ENCODE measurements at places on chromosomes 6 and 20.

- no peak for DNase-seq
Measured at GRCh38 chr6:15994814-15995459, 133.9 kb upstream of the MYLIP start.

GRCh38 chr20:17558154-17558940, 11.5 kb upstream of the DSTN start:
- DNase-seq: no peak

GRCh38 chr20:63682384-63683139, 13.9 kb upstream of the TNFRSF6B start:
- no peak for DNase-seq

- no peak for DNase-seq
Measured at GRCh38 chr6:161554883-161555282, 281.0 kb upstream of the AGPAT4 start.

- no peak for DNase-seq
Measured at GRCh38 chr20:62063315-62063980, 2.2 kb downstream of the TAF4 start.

- no peak for DNase-seq
Measured at GRCh38 chr6:12529364-12530019, 187.1 kb upstream of the PHACTR1 start.

- DNase-seq: no peak
Measured at GRCh38 chr6:42781546-42781795, 381 bp upstream of the BICRAL start.

GRCh38 chr20:57114290-57115005, 152.0 kb downstream of the BMP7 start:
- DNase-seq: no peak

DNA sequence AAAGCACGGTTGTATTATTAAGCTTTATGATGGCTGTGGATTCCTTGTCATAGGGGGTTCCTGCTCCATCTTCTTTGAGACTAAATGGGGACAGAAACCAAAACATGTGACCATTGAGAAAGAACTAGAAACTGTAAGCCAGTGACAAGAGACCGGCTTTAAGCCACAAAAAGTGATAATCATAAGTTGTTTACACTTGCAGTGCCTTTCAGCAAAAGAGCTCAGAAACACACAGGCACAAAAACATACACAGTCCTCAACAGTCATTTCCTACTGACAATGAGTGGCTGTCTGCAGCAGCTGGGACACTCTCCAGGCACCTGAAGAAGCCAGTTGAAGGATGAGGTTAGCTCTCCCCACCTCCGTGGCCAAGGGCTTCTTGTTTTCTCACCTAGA, 20.0 kb upstream of the UBE2J1 start:
- DNase-seq: no peak

DNA sequence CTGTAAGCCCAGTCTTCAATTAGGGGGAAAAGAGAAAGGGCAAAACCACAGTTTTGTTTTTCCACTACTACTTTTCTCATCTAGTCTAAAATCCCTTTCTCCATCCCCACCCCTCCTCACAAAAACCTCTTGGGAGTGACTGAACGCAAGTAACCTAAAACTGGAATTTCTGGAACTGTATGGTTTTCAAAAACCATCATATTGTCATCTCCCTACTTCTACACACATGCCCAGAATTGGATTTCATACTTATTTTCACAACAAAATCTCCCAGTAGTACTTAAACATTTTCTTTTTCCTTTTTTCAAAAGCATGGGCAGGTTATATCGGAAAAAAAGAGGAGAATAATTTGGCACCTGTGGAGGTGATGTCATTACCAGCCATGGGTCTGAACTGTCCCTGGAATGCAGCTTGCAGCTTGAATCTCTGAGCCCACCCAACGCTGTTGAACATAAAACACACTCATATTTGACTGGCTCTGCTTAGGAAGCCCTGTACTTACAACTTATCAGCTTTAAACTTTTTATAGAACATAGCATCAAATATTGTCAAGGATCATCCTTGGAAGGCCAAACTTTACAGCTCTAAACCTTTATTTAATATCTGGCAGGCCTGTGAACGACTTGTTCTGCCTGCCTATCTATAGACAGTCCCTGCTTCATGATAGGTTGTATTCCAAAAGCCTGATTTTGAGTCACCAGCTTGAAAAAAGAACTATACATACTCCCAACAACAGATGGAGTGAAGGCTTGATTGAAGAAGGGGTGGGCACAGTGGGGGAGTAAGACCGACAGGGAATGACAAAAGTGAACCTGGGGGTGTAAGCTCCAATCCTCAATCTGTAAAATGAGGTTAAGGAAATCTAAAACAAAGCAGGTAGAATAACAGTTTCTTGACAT, 59.3 kb downstream of the EPB41L2 start:
- no peak for DNase-seq

DNA sequence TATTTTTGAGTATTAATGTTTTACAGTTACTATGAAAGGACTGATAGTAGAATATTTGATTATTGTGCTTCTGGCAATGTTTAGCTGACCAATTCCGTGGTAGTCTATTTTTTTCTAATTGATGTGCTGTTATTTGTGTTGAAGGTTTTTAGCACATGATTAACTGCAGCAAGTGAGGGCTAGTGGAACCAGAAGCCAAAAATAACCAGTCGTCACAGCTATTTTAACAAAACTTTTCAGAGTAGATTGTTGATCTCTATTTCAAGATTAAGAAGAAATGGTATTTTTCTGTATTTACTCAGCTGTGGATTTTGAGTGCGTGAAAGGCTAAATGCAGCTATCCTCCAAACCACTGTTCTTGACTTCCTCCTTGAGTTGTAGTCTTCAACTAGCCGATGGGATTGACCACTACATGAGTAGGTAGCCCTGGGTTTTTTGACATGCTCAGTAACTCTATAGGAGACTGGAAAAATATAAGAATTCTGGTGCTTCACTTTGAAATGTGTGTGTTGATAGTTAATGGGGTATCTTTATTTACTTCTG, 258.0 kb downstream of the ZFAND3 start:
- no peak for DNase-seq

- DNase-seq: no peak
Measured at GRCh38 chr20:6956056-6956455, 188.6 kb downstream of the BMP2 start.

GRCh38 chr6:139303185-139303584, 11.4 kb upstream of the TXLNB start:
- DNase-seq: no peak

DNA sequence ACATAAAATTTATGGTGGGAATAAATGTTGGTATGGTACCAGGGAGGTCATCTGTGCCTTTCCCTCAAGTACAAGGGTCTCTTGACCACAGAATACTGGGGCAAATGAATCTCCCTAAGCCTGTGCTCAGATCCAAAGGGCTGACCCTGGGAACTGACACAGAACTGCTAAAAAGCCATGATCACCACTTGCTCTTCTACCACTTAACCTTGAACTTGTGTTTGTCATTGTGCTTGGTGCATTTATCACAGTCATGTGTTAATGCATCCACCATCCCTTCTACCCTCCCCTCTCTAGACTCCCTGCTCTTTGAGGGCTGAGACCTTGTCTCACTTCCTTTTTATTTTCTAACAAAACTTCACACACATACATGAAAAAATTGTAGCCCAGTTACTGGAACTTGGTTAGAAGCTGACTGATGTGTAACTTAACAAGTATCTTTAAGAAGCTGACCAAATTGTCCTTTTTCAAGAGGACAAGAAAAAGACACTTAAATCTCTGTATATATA, 46.1 kb upstream of the PBOV1 start:
- DNase-seq: no peak

DNA sequence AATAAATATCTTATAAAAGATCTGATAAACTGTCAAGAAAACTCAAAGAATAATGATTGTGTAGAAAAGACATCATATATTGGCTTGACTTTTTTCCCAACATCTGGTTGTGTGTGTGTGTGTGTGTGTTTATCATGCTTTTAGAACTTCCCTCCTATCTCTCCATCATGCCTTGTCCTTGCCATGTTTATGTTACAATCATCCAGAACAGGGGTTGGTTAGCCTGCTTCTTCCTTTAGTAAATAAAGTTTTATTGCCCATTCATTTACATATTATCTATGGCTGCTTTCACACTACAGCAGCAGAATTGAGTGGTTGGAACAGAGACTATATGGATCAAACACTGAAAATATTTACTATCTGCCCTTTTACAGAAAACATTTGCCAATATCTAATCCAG, 52.8 kb upstream of the RIPOR2 start:
- no peak for DNase-seq

GRCh38 chr6:107864226-107865127, 40.4 kb upstream of the SCML4 start:
- DNase-seq: no peak

GRCh38 chr20:17610566-17611289, 40.9 kb downstream of the DSTN start:
- DNase-seq: no peak

DNA sequence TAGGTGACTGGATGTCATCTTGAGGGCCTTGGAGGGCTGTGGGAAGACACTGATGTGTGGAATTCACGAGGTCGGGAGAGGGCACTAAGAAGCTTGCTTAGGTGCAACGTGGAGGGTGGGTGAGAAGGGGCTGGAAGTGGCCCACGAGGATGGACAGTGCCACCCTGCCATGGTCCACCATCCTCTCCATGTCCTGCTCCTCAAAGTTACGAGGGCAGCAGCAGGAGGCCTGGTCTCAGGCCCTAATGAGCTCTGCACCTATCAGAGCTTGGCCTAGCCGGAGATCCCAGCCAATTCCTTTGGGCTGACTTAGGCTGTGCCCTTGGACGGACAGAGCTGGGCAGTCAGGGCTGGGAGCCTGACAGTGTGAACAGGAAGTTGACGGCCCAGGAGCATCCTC, 27.8 kb upstream of the SCRT2 start:
- DNase-seq: no peak

GRCh38 chr6:39530201-39530759, 194.9 kb downstream of the KIF6 start:
- no peak for DNase-seq

- no peak for DNase-seq
Measured at GRCh38 chr20:50003253-50003656, 20.5 kb downstream of the SNAI1 start.

GRCh38 chr20:50673466-50674137, 17.7 kb downstream of the RIPOR3 start:
- DNase-seq: no peak

GRCh38 chr6:69084746-69085335, 449.8 kb downstream of the ADGRB3 start:
- DNase-seq: no peak

- no peak for DNase-seq
Measured at GRCh38 chr6:162576016-162576415, 151.6 kb downstream of the PRKN start.

GRCh38 chr20:58064411-58065010, 163.9 kb downstream of the ANKRD60 start:
- DNase-seq: peak; percentile 10

DNA sequence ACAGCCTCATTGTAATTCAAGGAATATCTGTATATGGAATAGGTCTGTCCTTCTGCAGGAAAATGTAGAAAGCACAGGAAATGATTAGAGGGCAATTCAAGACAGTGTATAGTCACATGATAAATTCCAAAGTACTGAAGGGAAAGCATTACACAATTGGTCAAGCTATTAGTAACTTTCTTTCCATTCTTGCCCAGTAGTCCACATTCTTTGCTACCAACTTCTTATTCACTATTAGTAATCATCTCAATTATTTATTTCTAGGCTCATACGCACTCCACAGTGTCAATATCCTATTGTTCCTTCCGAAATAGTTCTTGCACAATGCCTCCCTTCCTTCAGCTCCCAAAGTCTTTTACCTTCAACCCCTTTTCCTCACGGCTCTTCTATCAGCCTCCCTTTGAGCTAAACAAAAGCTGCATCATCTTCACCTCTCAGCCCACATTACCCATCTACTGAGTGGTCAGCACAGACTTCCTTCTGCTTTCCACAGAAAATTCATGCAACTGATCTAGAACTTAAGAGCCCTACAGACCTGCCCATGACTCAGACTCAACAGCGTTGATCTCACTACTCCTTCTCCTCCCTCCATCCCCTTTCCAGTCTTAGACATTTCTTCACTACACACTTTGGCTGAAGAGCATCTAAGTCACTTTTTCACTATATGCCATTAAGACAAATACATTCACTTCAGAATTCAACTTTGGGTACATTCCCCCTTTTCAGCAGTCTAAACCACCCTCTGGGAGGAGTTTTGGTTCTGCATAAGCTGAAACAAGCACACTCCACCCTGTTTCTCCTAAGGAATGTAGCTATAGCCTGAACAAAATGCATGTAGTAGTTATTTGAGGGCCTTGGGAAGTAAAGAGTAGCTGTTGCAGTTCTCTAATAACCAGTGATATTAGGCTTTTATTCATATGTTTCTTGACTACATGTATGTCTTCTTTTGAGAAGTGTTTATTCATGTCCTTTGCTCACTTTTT, 157.9 kb downstream of the KIF16B start:
- DNase-seq: no peak

- DNase-seq: no peak
Measured at GRCh38 chr6:169938262-169938701, 186.9 kb downstream of the ERMARD start.

DNA sequence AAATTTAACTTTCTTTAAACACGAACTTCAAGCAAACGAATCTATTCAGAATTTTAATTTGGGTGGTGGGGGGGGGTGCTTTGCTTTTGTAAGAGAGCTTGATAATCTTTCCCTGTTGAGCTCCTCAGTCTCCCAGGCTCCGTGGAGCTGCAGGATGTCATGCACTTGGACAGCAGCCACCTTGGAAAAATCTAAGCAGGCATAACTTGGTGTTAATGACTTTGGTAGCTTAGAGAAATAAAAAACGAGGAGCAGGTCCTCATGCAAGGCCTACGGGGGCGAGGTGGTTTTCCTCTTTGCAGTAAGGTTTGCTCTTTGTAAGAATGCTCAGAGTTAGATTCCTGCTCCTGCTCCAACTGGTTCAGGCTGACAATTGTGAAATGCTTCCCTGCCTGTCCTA, 102.3 kb downstream of the EDN1 start:
- DNase-seq: no peak

- no peak for DNase-seq
Measured at GRCh38 chr20:23245553-23246181, 104.9 kb upstream of the NXT1 start.

DNA sequence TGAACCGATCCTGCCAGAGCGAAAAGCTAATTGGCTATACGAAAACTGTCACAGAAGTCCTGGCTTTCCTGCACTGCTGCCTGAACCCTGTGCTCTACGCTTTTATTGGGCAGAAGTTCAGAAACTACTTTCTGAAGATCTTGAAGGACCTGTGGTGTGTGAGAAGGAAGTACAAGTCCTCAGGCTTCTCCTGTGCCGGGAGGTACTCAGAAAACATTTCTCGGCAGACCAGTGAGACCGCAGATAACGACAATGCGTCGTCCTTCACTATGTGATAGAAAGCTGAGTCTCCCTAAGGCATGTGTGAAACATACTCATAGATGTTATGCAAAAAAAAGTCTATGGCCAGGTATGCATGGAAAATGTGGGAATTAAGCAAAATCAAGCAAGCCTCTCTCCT, 14.2 kb downstream of the CCR6 start:
- DNase-seq: no peak

GRCh38 chr20:35307666-35308653, 15.7 kb upstream of the FAM83C start:
- no peak for DNase-seq

DNA sequence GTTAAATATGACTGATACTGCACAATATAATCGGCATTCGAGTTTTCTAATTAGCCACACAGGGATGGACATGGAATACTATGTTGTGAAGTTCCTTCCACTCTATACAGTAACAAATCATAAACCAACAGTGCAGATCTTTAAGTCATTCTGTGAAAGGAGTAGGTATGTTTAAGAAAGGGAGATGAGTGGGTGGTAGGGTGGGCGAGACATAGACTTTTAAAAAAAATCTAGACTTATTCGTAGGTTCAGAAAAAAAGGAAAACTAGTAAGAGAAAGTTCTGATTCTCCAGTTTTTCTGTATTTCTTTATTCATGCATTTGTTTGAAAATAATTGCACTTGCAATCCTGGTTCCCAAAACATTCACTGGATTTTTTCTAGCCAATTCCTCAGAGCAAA, 61.8 kb downstream of the SYNDIG1 start:
- no peak for DNase-seq
